CD4-positive, CD25-positive, alpha-beta regulatory T cell (primary cell): ENCODE measurements at places on chromosomes 4 and X.

DNA sequence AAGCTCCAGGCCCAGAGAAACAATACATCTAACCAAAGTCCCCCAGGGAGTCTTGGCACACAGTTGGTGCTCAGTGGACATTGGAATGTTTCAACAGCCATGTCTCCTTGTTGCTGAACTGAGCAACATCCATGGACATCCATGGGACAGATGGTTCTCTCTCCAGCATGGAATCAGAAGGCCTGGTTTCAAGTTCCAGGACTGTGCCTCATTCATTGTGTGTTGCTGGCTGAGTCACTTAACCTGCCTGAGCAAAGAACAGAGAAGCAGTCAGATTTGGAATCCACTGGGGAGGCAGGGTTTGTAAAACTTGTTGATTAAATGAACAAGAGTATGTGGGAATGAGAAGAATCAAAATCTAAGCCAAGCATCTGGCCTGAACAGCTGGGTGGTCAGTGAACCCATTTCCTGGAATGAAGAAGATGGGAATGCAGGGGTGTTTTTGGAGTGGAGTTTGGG lies 147.9 kb downstream of the CHIC2 start:
- no peak for DNase-seq

DNA sequence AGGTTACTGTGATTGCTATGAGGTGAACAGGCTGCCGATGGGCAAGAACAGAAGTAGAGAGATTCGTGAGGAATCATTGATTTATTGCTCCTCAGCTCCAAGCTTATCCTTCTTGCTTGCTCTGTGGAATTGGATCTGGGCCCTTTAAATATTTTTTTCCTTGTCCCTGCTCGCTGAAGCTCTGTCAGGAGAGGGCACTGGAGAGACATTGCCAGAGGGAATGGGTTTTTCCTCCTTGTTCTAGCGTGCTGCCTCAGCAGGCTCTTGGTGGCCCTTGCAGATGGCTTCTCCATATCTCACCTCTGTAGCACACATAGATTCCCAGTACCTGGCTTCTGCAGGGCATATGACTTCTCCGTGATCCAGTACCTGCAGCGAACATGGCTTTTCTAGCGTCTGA lies 67.4 kb downstream of the CNGA2 start:
- no peak for DNase-seq

DNA sequence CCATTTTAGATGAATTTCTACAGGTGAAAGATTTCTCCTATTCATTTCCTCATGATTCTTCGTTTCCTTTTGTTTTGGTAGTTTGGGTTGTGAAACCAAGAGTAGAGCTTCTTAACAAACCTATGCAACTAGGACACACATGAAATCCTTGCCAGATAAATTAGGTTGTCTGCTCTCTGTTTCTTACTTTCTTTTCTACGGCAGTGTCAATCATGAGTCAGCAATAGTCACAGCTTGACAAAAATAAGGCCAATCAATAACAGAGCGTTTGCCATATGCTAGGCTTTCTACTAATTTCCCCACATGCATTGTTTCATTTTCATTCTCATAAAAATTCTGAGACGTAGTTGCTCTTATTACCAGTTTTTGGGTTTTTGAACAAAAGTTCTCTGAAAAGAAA lies 20.3 kb downstream of the CLRN2 start:
- DNase-seq: peak; percentile 29

DNA sequence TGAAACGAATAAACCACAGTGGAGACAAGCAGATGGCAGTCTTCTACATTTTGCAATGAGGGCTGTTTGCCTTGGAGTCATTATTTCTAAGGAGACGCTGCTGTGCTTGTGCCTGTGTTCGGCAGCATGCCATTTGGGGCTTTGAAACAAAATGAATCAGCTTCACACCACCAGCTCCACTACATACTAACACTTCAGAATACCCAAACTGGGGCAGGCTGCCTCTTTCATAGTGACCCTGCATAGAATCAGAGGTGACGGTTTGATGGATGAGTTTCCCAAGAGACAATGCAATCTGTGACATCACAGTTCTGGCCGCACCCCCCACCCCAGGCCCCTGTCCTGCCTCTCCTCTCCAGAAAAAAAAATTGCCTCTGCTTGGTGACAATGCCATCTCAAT lies 57.1 kb upstream of the MID1 start:
- no peak for DNase-seq

GRCh38 chr4:62003695-62004094 lies 803.6 kb downstream of the ADGRL3 start:
- no peak for DNase-seq

DNA sequence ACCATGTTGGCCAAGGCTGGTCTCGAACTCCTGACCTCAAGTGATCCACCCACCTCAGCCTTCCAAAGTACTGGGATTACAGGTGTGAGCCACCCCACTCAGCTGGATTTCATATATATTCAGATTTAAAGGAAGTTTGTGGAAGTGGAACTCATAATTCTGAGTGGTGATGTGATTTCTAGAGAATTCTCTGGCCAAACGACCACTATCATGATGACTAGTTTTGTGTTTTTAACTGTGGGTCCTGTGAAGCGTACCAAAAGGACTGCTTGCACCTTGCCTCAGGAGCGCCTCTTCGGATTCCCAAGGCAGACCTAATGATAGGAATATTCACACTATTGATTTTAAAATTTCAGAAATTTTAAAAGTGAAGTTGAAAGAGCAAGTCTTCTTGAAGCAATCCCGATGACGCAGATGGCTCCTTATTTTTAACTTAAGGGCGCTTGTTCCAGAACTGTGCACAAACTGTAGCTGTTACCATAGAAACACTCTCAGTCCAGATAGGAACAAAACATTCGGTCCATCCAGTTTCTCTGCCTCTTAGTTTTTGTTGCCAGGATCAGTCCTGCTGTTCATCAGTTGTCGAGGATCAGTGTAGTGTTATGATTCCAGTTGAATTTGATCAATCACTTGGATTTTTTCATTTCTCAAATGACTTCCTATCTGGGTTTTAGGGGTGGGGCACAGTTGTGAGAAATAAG lies 51.7 kb upstream of the CLCN4 start:
- no peak for DNase-seq

DNA sequence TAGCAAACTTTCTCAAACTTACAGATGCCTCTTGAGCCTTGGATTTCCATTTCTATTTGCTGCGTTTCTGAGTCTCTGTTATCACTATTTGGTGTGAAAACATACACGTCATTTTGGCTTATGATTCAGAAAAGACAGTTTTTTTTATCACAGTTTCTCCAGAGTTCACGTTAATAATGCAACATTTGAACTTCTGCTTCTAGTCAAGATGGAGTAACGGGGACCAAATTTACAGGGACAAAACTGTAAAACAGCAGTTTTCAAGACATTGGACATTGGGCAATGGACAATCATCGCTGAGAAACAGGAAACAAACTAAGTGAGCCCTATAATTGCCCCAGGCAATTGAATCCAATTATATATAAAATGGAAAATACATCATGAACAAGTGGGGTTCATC lies 36.2 kb upstream of the TASL start:
- DNase-seq: no peak

GRCh38 chr4:48781968-48782367 lies 1.9 kb upstream of the FRYL start:
- peak; percentile 16 for DNase-seq

GRCh38 chr4:40672528-40673522 lies 43.2 kb upstream of the RBM47 start:
- no peak for DNase-seq

- DNase-seq: no peak
These were observed 17.2 kb downstream of the RXFP1 start for GRCh38 chr4:158538911-158539310.

DNA sequence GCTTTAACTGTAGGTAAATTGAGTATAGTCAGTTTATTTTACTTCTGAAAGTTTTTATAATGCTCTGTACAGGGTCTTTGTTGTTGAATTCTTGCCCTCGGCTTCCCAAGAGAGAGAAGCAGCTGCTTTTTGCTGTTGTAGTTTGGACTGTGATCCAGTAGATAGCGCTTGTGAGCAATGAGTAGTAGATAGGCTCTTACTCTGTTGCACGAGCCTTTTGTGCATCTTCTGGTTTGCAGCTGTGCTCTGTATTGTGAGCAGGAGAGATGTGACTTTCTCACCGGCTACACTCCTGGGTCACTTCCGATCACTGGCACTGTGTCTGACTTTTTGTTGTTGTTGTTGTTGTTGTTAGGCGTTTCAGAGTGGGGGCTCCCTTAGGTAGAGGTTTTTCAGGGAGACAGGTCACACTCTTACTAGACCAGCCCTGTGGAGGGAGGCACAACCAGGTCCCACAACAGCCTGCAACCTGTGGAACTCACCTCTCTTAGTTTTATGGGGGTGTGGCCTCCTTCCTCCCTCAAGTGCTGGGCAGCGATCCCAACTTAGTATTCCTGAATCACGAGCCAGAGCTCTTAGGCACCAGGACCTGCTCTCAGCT lies 822.1 kb upstream of the GALNTL6 start:
- no peak for DNase-seq

GRCh38 chr4:62080431-62080830 lies 880.3 kb downstream of the ADGRL3 start:
- DNase-seq: no peak

DNA sequence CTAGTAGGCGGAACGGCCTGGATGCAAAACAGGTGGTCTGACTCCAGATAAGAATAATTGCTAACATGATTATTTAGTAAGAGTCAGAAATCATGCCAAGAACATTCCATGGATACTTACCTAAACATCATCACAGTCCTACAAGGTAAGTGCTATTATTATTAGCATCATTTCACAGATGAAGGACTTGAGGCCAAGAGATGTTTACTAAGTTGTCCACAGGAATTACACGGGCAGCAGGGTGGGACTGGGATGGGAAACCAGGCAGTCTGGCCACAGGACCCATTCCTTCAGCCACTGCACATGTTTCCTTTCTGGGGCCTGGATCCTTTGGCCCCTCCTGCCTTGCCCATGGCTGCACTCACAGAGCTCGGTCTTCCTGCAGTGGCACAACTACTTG lies 48.3 kb downstream of the ANAPC4 start:
- DNase-seq: no peak

DNA sequence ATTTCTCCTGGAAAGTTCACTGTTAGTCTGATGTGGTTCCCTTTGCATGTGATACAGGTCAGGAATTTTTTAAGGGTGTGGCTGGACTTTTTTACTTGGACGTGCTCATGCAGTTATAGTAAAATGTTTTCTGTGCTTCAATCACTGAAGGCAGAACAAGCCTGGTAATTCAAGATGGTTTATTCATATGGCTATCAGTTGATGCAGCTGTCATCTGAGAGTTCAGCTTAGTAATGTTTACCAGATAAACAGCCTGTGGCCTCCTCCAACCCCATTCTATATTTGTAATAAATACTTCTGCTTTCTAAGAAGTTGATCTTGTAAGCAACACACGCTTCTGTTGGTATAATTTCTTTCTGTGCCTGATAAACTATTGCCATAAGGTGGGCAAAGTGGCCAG lies 2105.9 kb downstream of the ARAP2 start:
- DNase-seq: no peak

- DNase-seq: no peak
These were observed 140.3 kb upstream of the PGRMC2 start for GRCh38 chr4:128427832-128428366.

DNA sequence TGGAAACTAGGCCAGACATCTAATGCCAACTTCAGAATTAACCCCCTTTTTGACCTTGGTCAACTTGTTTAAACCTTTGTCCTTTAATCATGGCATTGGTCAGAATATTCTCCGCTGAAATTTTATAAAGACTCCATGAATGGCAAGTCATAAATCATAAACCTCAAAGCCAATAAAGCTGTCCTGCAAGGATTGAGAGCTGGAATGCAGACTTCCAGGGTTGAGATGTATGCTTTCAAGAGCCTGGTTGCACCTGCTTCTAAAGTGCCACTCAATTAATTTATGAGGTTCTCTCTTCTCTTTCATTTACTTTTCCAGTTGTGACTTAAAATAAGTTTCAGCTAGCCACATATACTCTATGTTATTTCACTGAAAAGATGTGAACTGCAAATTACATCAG lies 136.2 kb upstream of the HCCS start:
- no peak for DNase-seq

DNA sequence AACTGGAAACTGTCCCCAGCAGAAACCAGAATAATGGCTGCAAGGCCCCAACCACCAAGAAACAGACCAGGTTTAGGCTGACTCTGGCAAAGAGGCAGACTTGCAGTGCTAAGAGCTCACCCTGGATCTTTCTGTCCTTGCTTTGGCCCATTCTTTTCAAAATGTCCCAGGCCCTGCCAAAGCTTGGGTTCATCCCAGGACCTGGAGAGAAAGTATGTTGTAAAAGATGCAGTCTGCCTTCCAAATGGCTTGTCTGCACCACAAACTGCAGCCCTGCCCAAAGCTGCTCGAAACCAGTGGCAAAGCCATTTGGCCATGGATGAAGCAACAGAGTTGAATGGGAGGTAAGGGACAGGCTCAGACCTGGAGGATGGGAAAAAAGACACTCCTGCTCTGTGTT lies 38.0 kb upstream of the LNX1 start:
- no peak for DNase-seq

GRCh38 chr4:81084634-81085033 lies 54.1 kb downstream of the BMP3 start:
- no peak for DNase-seq

DNA sequence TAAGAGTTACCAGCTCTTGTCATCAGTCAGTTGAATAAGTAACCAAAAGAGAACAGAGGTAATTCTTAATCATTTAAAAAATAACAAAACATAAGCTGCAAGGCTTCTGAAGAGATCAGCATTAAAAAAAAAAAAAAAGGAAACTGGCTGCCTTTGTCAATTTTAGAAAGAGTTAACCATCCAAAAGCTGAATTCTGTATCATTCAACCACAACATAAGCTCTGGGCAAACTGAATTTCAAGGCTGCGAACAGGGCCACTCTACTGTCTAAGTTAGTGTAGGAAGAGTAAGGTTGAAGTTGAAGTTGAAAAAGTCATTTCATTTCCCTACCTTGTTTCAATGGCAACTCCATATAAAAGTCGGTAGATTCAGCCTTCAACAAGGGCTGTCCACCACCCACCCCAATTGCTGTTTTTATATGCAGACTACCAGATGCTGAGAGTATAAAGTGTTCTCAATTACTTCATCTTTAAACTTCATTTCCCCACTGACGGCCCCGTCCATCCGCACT lies 1.1 kb upstream of the LIN54 start:
- DNase-seq: no peak

DNA sequence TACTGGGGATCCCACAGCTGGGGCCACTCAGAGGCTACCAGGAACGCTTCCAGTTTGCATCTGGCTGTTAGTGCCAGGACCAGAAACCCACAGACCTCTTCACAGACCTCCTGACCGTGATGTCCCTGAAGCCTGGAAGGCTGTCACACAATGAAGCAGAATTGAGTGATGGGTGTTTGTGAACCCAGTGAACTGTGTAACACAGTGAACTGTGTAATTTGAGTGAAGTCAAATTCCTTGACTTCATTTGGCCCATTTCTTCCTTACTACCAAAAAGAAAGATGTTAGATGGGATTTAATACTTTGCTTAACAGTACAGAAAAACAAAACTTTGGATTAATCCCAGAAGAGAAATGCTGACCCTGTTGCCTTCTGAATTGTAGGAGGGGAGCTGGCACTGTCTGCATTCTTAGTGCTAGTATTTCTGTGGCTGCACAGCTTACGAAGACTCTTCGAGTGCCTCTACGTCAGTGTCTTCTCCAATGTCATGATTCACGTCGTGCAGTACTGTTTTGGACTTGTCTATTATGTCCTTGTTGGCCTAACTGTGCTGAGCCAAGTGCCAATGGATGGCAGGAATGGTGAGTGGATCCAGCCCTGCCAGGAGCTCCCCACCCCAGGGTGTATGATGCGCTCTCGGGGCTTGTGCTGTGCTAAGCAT lies 17.8 kb downstream of the SRD5A3 start:
- DNase-seq: no peak

GRCh38 chr4:155523358-155523757 lies 143.3 kb upstream of the GUCY1A1 start:
- no peak for DNase-seq
